ENCODE measurements at places on chromosomes 6 and 20.

- DNase-seq, result no peak
Measured at GRCh38 chr20:49948809-49949507, 12.8 kb downstream of the RNF114 start.

DNA sequence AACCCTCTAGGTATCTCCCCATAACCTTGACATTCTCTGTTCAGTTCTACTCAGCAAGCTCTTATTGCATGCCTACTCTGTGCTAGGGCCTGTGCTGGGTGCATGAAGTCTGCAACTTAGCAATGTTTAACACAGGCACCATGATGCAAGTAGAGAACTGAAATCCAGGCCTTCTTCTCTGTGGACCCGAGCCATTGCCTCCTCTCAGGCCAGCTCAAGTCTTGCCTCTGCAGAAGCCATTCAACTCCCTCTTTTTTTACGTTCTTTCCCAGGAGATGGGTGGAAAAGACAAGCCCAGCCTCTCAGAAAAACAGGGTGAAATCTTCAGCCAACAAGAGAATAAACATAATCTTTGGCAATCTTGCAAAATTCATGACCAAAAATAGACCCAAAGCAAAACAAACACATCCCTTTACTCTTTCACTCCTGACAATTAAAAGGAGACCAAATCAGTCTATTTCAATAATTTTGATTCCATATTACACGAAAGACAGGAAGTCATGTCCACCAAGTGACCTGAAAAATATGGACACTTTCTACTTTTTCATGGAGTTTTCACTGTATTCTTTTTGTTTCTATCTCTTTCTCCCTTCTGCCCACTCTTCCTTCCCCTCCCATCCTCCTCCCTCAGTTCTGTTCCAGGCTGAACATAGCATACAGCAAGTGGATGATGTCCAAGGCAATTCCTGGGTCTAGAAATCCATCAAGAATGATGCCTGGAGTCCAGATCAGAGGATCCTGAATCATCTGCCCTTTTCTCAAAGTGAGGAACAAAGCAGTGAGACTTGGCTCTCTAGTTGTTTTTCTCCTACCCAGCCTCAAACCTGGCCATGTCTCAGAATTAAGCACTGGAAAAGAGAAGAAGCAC, 45.4 kb upstream of the MOCS1 start:
- no peak for DNase-seq

DNA sequence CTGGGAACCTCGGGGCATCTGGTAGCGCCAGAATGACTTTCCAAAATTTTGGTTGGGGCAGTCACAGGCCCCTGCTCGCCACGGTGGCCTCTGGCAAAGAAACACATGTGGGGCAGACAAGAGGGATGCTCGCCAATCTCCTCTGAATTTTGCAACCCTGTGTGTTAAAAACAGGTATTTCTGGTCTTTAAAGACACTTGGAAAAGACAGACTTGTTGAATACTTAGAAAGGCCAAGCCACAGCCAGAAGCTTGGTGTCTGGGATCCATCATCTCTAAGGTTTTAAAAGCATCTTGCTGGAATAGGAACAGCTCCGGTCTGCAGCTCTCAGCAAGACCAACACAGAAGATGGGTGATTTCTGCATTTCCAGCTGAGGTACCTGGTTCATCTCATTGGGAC, 31.2 kb downstream of the HLA-E start:
- no peak for DNase-seq

DNA sequence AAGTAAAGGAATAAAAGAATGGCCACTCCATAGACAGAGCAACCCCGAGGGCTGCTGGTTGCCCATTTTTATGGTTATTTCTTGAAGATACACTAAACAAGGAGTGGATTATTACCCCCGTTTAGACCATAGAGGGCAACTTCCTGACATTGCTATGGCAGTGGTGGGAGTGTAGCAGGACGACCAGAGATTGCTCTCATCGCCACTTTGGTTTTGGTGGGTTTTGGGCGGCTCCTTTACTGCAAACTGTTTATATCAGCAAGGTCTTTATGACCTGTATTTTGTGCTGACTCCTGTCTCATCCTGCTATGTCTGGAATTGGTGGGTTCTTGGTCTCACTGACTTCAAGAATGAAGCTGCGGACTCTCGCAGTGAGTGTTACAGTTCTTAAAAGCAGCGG, 78.7 kb downstream of the C6orf52 start:
- no peak for DNase-seq

DNA sequence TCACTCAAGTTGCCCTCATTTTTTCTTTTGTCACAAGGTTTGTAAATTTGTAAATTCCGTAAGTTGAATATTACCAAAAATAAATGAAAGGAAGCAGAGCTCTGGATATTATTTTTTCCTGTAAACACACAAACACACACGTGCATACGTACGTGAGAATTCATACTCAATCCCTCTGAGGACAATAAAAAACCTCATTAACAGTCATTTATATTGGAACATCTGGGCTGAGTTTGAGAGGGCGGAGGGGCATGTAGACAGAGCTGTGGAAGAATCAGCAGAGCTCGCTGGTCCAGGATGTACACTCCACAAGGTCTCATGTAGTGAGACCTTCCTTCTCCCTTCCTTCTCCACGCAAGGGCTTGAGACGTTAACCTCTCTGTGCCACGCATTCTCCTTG, 24.2 kb upstream of the DOK5 start:
- no peak for DNase-seq

DNA sequence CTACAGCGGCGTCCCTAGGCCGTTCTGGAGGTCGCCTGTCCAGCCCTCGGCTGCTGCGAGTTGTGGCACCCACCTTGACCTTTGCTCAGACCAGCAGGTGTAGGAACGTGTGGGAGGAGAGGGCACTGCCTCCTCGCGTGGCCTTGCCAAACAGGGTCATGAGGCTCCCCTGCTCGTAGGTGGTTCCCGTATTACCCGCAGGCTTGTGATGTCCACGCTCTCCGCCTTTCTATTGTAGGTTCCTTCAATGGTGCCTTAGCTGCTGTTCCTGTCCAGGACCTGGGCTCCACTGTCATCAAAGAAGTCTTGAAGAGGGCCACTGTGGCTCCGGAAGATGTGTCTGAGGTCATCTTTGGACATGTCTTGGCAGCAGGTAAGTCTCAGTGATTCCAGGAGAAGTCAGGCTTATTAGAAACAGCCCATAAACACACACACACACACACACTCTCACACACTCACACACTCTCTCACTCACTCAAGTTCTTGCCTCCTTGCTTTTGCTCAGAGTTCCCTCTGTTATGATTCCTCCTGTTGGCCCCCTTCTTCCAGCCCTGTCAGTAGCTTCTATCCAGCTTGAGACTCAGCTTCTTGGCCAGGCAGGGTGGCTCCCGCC, 942 bp downstream of the ACAT2 start:
- peak; percentile 61 for DNase-seq

DNA sequence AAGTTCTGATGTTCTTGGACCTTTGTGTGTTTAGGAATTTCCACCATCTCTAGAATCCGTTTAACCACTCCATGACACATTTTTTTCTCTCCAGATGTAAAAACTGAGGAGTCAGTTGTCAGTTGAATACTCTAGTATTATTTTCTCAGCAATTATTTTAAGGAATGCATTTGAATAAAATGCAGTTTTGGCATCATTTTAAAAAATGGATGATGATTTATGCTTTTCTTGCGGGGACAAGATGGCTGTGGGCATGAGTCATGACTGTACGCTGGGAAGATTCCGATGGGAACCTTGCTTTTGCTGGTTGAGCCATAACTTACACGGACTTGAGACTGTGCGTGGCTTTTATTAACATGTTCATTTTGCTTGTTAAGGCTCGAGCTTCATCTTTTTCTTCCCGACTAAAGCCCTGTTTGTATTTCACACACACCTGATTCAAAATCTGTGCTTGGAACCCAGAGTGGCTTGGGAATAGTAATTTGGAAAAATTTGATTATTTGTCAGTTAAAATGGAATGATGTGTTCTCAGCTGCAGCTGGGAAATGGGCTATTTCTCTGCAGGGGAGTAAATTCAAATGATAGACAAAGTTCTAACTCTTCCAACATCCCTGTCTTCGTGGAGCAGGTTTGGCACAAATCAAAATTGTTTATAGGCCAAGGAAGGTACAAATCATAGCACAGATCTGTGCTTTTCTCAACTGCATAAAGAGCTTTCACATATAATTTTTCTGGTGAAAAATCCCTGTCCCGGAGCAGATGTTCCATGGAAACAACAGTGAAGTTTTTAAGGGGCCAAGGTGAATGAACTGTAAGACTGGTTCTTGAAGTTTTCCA, 470.5 kb upstream of the JAG1 start:
- DNase-seq, result no peak

- DNase-seq, result no peak
Measured at GRCh38 chr6:149149653-149150052, 167.9 kb upstream of the TAB2 start.

DNA sequence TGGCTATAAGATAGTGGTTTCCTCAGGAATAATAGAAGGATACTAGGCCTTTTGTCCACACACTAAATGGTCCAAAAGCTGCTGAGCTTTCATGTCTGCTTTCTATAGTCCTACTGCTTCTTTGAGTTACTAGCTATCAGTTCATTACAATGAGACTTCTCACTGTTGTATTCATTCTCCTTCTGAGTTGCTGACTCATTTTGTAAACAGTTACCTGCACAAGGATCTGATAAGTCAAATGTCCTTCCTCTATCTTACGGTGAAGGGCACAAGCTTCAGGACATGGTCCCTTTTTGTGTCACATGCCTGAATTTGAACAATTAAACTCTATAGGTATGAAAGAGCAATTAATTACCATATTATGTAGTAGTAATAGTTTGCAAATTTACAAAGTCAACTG, 90.5 kb downstream of the MAN1A1 start:
- DNase-seq, result no peak

DNA sequence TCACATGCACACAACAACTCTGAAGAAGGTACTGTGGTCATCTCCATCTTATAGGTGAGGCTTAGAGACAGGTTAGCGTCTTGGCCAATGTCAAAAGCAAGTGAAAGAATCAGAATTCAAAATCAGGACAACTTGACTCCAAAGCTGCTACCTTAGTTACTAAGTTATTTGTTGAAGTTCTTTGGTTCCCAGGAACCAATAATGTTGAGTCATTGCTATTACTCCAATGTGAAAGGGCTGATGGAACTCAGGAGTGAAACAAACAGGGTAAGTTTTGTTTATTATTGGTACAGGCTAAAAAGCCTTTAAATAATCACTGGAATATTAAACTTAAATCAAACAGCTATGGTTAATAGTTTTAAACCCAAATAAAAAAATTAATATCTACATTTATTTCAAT, 111.1 kb downstream of the PDSS2 start:
- no peak for DNase-seq

- no peak for DNase-seq
Measured at GRCh38 chr6:143408787-143409162, 41.7 kb downstream of the ADAT2 start.

GRCh38 chr6:38367231-38367630, 272.5 kb downstream of the BTBD9 start:
- no peak for DNase-seq

- DNase-seq, result no peak
Measured at GRCh38 chr6:80886475-80886874, 780.0 kb downstream of the BCKDHB start.

DNA sequence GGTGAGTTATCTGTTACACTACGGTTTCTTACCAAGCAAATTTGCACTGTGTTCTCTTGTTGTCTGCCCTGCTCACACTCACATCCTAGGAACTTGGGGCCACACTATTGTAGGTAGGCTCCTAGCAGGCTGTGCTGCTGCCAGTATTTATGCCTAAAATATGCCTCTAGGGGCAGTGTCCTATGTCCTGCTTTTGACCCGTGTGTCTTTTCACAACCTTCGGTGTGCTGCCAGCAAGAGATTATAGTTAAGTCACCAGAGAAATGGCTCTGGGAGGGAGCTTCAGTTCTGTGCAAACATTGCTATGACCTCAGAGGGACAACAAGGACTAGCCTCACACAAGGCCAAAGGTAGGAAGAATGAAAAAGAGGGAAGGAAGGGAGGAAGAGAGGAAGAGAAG, 8.9 kb upstream of the TAAR5 start:
- DNase-seq, result no peak

DNA sequence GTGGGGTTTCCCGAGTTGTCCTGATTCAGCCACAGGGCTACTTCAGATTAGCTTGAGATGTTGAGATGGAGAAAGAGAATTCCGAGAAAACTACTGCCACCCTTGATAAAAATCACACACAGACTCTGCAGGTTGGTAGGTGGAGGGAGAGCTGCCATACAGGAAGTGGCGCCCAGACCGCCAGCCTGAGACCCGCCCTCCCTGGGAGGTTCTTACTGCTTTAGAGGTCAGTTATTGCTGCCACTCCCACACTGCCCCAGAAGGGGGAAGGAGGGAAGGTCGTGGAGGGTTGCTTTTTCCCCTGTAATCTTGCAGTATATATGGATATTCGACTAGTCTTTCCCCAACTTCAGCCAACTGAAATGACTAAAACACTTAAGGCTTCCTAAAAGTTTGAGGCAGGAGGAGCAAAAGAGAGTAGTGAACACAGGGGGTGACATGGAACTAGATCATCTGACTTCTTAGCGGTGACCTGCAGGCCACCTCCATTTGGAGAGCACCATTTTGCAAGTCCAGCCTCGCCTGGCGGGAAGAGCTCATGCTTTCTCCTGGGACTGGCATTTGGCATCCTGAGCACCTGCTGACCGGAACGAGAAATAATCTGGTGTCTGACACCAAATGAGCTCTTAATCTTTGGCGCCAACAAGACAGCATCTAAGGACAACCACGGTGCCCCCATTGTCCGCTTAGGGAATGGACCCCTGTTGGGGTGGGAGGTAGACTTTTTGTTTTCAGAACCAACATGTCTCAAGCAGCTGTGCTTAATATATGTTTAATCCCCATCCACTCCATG, 35.7 kb upstream of the SLC22A1 start:
- DNase-seq, result no peak

DNA sequence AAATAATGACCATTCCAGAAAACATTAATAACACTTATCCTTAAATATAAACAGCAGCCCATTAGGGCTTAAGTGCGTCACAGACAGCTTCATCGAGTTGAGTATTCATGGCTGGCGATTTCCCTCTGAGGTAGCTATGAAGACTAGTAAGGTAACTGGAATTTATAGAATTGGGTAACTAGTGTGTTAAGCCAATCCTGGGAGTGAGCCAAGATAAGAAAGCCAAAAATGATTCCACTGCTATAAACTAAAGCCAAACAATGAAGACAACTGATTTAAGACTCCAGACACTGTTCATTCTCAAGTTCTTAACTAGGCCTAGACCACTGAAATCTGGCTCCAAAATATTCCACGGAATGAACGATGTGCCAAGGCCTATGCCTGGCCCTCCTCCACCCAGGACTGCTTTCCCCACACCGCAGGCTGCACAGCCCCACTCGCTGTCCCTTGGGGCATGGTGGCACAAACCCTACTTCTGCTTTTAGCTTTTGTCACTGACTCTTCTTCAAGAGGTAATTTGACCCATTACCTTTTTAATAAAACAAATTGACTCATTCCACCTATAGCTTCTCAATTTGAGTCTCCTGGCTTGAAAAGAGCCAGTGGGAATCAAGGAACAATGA, 66.0 kb downstream of the BLOC1S5 start:
- DNase-seq, result no peak

GRCh38 chr6:15395087-15395486, 149.2 kb downstream of the JARID2 start:
- DNase-seq, result no peak

Data from CD4-positive, alpha-beta T cell treated with Interleukin-4 for 1 hour (primary cell).